ENCODE measurements at places on chromosomes 2 and 18.

- no peak for DNase-seq
These were observed 14.8 kb downstream of the SERPINE2 start for GRCh38 chr2:224024270-224024669.

DNA sequence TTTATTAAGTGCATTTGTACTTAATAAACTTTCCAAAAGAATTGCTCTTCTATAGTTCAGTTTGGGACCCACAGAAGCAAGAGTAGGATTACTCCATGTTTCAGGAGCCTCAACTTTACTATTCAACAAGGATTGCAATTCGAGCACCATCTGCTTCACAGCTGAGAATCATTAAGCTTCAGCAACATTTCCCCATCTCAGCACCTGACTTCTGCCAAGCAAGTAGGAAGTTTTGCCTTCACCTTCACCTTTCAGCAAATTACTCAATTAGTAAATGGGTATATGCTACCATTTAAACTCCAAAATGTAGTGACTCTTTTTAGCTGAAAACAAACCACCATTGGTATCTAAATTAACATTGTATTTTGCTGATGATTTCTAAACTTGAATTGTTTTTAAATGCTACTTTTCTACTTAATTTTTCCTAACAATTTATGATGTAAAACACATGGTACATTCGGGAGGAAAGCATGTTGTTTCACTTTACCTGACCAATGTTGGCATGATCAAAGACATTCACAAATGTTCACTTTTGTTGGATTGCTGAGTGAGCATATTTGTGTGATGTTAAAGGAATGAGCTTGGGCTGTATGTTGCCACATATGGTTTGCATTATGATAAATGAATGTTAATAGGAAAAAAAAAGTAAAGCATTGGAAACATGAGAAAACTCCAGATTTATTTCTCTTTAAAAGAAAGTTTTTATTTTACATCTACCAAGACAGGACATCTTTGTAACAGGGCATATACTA lies 159.2 kb downstream of the GULP1 start:
- DNase-seq: no peak

DNA sequence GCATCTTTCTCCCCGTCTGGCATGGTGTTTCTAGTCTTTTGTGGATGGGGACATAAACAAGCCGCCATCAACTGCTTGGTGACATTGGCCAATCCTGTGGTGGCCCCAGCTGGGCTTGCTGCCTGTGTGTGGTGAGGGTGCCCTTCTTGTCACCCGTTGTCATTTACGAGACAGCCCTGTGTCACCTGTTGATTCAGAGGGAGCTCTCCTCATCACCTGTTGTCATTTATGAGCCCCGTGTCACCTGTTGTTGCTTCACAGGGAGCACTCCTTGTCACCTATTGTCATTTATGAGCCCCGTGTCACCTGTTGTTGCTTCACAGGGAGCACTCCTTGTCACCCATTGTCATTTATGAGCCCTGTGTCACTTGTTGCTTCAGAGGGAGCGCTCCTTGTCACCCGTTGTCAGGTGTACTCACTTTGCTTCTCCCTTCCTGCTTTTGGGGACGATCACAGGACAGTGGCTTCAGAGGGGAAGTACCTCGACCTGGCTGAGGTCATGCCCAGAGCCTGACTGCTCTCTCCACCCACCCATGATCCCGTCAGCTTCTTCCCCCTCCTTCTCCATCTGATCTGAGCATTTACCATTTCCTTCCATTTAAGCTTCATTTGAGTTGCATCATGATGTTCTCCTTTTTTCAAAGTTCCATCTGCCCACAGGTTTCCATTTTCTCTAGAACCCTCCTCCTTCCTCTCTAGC lies 29.1 kb downstream of the HPCAL1 start:
- peak; percentile 18 for DNase-seq

DNA sequence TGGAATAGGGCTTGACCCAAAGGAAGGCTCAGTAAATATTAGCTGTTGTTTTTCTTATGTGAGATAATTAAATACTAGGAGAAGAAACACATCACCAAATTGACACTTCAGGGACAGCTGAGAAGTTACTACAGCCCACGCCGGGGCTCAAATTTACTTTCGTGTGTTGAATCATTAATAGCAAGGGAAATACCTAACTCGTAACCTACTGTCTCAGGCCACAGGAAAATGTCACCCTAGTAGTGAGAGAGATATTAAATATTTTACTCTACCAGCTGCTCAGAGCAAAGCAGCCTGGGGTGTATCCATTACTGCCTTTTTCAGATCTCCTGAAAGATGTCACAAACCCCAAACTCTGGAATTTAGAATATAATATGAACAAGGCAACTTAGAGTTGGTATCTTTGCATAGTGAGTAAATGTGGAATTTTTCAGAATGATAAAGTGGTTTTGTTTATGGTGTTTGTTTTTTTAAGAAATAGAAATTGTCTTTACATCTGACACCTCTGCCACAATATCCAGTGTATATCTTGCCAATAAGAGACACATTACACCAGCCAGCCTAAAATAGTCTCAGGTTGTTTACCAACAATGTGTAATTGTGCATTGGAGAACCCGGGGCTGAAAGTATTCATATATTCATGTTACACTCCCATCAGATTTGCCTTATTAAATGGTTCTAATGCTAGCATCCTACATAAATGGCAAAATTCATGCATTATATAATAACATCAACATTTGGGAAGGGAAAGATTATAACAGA lies 48.4 kb downstream of the ATP8B1 start:
- no peak for DNase-seq

GRCh38 chr2:46117379-46117778 lies 179.8 kb upstream of the EPAS1 start:
- DNase-seq: peak; percentile 20

DNA sequence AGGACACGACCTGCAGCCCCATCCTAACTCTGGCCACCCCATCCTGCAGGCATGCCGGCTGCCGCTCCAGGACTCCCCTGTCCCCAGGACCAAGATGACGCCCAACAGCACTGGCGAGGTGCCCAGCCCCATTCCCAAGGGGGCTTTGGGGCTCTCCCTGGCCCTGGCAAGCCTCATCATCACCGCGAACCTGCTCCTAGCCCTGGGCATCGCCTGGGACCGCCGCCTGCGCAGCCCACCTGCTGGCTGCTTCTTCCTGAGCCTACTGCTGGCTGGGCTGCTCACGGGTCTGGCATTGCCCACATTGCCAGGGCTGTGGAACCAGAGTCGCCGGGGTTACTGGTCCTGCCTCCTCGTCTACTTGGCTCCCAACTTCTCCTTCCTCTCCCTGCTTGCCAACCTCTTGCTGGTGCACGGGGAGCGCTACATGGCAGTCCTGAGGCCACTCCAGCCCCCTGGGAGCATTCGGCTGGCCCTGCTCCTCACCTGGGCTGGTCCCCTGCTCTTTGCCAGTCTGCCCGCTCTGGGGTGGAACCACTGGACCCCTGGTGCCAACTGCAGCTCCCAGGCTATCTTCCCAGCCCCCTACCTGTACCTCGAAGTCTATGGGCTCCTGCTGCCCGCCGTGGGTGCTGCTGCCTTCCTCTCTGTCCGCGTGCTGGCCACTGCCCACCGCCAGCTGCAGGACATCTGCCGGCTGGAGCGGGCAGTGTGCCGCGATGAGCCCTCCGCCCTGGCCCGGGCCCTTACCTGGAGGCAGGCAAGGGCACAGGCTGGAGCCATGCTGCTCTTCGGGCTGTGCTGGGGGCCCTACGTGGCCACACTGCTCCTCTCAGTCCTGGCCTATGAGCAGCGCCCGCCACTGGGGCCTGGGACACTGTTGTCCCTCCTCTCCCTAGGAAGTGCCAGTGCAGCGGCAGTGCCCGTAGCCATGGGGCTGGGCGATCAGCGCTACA lies 2.1 kb downstream of the GPBAR1 start:
- DNase-seq: no peak

GRCh38 chr2:102735416-102736109 lies 26.3 kb upstream of the TMEM182 start:
- no peak for DNase-seq

- no peak for DNase-seq
These were observed 357.2 kb upstream of the MYT1L start for GRCh38 chr2:2688254-2688653.

- peak; percentile 25 for DNase-seq
These were observed 97.3 kb upstream of the CREB1 start for GRCh38 chr2:207432453-207432852.

- DNase-seq: no peak
These were observed 101.2 kb upstream of the MSH2 start for GRCh38 chr2:47301731-47302130.

GRCh38 chr2:85804583-85804982 lies 50.8 kb downstream of the ATOH8 start:
- no peak for DNase-seq

DNA sequence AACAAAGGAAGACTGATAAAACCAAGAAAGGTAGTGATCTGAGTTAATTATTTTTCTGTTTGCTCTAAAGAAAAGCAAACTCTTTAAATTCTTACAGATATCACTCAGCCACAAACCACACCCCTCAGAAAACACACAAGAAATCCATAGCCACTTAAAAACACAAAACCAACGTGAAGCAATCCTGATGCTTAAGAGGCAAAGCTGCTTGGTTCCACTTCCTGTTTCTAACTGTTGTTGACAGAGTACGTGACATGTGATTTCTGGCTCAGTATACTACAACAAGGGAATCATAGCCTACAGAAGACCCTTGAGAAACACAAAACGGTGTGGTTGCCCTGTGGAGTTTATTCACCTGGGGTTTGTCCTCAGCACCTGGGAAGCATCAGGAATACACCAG lies 240.9 kb upstream of the APCDD1 start:
- DNase-seq: no peak

Data from RCC 7860 (cell line).